A172 (cell line): ENCODE measurements at places on chromosomes 2 and 18.

DNA sequence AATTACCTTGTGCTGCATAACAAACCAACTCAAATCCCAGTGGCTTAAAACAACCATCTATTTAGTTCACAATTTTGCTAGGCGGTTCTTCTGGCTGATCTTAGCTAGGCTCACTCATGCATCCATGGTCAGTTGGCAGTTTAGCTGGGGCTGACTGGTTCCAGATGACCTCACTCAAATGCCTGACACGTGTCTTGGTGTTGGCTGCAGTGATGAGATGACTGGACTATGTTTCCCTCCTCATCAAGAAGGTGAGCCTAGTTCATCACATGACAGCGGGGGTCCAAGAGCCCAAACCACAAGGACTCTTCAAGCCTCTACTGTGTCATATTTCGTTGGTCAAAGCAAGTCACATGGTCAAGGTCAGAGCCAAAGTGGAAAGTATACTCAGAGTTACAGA lies 42.7 kb upstream of the ACTR3 start:
- DNase-seq, result peak; percentile 13

GRCh38 chr2:3572620-3573019 lies 2.4 kb upstream of the RPS7 start:
- no peak for DNase-seq

- no peak for DNase-seq
Measured at GRCh38 chr2:172859581-172860335, 124.1 kb downstream of the RAPGEF4 start.

GRCh38 chr2:128469203-128469602 lies 150.5 kb upstream of the HS6ST1 start:
- DNase-seq, result peak; percentile 10

DNA sequence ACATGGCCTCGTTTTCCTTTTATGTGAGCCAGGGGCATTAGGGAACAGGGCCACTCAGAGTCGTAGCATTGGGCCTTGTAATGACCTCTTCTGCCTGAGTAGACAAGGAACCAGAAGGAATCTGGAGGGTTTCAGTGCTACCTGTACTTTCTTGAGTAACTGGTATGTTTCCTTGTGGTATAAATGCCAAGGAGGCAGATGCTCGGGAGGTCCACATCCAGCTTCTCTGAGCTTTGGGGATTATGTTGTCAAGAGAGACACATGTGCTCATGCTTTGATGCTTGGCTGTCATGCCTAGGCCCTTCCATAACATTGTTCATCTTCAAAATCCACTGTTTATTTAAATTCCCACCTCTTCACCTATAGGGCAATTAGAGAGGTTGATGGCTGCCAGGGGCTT lies 26.3 kb downstream of the FOSL2 start:
- no peak for DNase-seq

DNA sequence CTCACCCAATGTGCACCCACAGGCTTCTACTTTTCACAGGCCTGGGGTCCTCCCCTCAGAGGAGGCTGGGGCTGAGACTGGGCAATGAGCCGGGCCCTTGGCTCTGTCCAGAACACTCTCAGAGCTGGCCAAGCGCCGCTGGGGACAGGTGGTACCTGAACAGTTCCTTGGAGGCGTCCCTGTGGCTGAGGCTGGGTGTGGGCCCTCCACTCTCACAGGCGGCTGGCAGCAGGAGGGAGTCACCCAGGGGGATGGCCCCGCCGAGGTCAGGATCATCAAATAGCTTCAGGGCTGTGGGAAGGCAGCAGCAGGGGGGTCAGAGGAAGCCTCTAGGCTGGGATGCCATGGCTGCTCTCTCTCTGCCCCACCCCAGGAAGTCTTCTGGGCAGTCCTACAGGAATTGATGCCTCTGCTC lies 27.1 kb downstream of the HS1BP3 start:
- DNase-seq, result no peak
